ENCODE measurements at places on chromosomes 12 and 14. TPM values are rescaled to one million over a fixed set of nuclear protein-coding genes. Genes with fewer than 3 reads are reported as not detected.

Gene DBX2
- not detected for total RNA-seq

Gene TMEM132D
- total RNA-seq = not detected

Gene MMP19
- total RNA-seq = 0.98 TPM

Gene ACVR1B
- total RNA-seq = 1.6 TPM

Gene POTEM
- total RNA-seq = not detected

Gene OVCH1
- not detected for total RNA-seq

Gene MIP
- not detected for total RNA-seq

Gene LRFN5
- total RNA-seq = not detected

Gene SCFD1
- total RNA-seq = 63.7 TPM

Gene SERPINA10
- total RNA-seq = not detected

Gene TAS2R9
- total RNA-seq = not detected

Gene LIMA1
- total RNA-seq = 33.7 TPM

Gene IKZF4
- total RNA-seq = 4.4 TPM

Gene SSPN
- total RNA-seq = 1.7 TPM

Gene KRT85
- not detected for total RNA-seq

Gene HSPB8
- not detected for total RNA-seq

Gene ENDOU
- 1.9 TPM for total RNA-seq

Gene CFAP73
- not detected for total RNA-seq

Gene HOXC6
- 4.1 TPM for total RNA-seq

Gene NEK9
- total RNA-seq = 47.9 TPM

Gene CIROP
- not detected for total RNA-seq

Gene SLC11A2
- 24.6 TPM for total RNA-seq

Gene CELA1
- total RNA-seq = not detected

Gene TMPO
- 272 TPM for total RNA-seq

Gene KICS2
- total RNA-seq = 9.6 TPM

Gene MAP3K9
- 3.3 TPM for total RNA-seq

Gene SLC4A8
- 1.4 TPM for total RNA-seq

Gene CLMN
- total RNA-seq = not detected

Gene CRACR2A
- total RNA-seq = not detected

Gene RAD51AP1
- total RNA-seq = 47.7 TPM

Gene MGAT4C
- 0.18 TPM for total RNA-seq

Gene FIGNL2
- 12.8 TPM for total RNA-seq

Gene GALNT16
- total RNA-seq = 2.7 TPM

Gene CFAP54
- 0.20 TPM for total RNA-seq

Gene C12orf54
- not detected for total RNA-seq

Gene COL2A1
- 3.1 TPM for total RNA-seq

Gene ADAM20
- not detected for total RNA-seq

Gene SLC2A13
- total RNA-seq = 2.2 TPM

Gene WBP11
- 17.8 TPM for total RNA-seq

Gene MYO1H
- not detected for total RNA-seq

Gene OTX2
- total RNA-seq = 128 TPM

Gene MYF6
- not detected for total RNA-seq

Gene ITGB7
- 0.49 TPM for total RNA-seq

Gene PTPRR
- total RNA-seq = not detected

Gene GSC
- total RNA-seq = not detected

Gene DNAJC22
- 3.2 TPM for total RNA-seq

Gene ACOT4
- total RNA-seq = not detected

Gene TRAF3
- total RNA-seq = 45.5 TPM
